ENCODE measurements at places on chromosomes 1 and 21.

GRCh38 chr1:209756615-209757445 is 977 bp downstream of the TRAF3IP3 start:
- no peak for DNase-seq

DNA sequence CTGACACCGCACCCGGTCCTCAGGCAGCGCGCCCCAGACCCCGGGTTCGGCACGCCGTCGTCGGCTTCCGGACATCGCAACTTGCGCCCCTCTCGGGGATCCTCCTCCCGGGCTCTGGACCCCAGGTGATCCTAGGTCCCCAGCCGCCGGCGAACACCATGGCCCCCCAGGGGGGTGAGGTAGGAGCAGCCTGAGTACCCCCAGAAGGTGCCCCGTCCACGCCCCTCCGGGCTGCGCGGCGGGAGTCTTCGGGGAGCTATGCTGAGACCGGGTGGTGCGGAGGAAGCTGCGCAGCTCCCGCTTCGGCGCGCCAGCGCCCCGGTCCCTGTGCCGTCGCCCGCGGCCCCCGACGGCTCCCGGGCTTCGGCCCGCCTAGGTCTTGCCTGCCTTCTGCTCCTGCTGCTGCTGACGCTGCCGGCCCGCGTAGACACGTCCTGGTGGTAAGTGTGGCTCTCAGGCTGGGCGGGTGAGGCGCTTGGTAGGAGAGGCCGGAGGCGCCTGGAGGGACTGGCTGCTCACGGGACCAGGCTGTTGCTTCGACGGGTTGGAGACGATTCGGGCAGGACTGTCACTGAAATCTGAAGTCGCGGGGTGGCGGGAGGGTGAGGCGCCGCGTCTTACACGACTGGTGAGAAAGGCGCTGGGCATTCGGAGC is 367 bp downstream of the WNT2B start:
- DNase-seq: no peak

GRCh38 chr1:187091666-187092065 is 262.9 kb downstream of the PLA2G4A start:
- DNase-seq: no peak

DNA sequence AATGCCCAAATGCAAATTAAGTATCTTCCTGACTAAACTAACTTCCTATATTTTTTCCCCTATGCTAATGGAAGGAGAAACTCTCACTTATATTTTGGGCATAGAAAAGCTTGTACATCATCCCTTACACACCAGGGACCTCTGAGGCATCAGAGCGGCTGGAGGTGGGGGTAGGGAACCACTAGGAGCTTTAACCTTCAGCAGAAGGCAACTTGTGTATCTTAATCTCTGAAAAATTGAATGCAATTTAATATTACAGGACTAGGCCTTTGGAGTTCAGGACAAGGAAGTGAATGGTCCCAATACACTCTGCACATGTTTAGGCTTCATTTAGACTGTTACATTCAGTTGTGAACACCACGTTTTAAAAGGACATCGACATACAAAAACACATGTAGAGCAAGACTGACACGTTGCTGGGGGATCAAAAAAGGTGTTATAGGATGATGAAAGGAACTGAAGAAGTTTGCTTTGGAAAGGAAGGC is 85.9 kb downstream of the NAV1 start:
- no peak for DNase-seq

DNA sequence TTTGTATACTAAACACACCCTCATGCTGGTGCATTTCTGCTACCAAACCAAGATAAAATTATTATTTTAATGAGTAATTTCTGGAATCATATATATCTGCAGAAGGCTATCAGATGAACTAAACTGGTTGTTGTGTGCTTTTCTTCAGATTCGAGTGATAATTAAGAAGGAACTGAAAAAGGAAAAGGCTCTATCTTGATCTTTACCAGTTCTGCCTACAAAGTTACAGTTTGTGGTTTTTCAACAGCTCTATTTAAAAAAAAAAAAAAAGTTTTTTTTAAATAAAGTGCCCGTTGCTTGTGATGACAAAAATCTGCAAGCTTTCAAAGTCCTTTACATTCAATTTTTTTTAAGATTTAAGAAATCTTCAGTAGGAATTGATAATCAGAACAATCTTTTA is 13.6 kb downstream of the DENND1B start:
- no peak for DNase-seq

GRCh38 chr1:92623187-92623778 is 136.6 kb upstream of the GFI1 start:
- DNase-seq: no peak

- no peak for DNase-seq
These were observed 1805.9 kb downstream of the NCAM2 start for GRCh38 chr21:22804151-22804550.

DNA sequence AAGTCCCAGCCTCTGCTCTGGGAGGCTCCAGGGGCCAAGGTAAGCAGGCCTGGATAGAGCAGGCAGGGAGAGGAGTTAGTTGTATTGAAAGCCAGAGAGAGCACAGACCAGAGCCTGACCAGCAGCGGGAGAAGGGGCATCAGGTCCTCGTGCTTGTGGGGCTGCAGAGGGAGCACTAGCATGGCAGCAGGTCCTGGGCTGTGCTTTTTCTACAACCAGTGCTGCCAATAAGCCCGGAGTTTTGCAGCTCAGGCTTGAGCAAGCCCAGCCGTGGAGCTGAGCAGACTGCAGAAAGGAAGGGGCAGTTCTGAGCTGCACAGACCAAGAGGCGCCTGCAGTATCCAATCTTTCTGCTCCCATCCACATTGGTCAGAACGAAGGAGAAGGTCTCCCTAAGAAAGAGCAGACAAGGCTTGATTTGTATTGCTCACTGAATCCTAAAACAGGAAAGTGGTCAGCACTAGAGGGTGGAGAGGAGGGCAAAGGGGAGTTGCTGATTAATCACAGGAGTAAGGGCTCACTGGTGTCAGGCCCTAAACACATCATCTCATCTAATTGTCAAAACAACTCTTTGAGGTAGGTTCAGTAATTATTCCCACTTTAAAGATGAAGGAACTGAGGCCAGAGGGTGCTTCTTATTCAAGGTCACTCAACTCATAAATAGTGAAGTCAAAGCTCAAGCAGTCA is 2.7 kb downstream of the DENND2D start:
- no peak for DNase-seq

GRCh38 chr1:203136409-203137042 is 9.0 kb downstream of the ADORA1 start:
- no peak for DNase-seq

DNA sequence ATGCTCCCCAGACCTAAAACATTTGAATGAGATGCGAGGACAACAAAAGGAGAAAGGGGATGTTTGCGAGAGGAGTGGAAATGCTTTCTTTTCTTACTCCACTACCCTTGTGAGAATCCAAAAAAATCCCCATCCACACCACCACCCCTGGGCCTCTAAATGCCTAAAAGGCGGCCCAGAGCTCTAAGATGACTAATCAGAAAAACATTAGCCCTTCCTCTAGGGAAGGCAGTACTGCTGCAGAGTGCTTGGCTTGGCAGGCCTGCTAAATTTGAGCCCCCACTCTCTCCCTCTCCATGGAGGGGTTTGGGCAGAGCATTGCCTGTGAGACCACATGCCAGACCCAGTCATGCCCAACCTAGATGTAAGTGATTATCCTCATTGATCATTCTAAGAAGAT is 347.9 kb downstream of the USH2A start:
- peak; percentile 20 for DNase-seq

- no peak for DNase-seq
These were observed 24.7 kb downstream of the TNFRSF9 start for GRCh38 chr1:7915826-7916500.

DNA sequence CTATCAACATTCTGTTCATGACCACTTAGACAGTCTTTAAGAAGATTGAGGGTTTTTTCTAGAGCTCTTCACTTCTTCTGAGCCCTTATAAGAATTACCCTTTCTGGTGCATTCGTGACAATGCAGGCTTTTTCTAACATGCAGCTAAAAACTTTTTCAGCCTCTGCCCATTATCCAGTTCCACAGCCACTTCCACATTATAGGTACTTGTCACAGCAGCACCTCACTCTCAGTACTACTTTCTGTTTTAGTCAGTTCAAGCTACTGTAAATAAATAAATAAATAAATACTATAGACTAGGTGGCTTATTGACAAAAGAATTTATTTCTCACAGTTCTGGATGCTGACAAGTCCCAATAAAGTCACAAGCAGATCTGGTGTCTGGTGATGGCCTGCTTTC is 284.4 kb upstream of the PKN2 start:
- no peak for DNase-seq

DNA sequence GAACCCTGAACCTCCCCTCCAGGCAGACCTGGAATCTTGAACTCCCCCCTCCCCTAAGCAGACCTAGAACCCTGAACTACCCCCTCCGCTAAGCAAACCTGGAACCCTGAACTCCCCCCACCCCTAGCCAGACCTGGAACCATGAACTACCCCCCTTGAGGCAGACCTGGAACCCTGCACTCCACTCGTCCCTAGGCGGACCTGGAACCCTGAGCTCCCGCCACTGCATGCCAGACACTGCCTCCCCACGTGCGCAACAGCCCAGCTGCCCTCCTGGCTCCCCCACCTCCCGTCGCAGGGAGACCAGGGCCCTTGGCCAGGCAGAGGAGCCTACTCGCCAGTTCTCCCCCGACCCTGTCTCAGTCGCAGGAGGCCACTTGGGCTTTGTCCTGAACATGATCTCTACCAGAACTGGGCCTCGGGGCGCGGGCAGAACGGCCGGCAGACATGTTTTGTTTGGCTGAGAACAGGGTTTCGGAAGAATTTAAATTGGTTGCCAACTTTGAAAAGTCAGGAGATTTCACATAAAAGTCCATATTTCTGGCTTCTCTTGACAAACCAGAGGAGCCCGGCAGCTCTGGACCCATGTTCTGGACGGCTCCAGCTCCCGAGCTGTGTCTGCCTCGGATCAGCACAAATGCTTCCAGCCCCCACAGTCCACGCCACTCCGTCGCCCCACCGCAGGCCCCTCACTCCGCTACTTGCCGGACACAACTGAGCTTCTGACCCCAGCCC is 9.2 kb upstream of the PLEKHG5 start:
- no peak for DNase-seq

DNA sequence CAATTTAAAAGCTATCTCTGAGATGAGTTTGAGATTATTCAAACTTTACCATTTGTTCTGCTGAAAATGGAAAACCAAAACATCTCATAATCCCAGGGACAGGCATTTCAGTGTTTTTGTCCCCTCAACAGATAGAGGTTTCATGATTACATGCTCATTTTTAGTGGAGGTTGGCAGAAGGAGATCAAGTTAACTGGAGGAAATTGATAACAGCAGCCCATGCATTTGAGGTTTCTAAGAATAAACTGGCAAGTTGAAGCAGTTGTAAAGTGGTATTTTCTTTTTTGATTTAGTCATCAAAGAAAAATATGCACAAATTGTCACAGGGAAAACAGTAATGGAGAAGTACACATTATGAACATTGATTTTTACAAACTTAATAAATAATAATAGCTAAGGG is 205.8 kb downstream of the PLA2G4A start:
- no peak for DNase-seq

- DNase-seq: no peak
These were observed 773 bp upstream of the DDX59 start for GRCh38 chr1:200670242-200671118.

DNA sequence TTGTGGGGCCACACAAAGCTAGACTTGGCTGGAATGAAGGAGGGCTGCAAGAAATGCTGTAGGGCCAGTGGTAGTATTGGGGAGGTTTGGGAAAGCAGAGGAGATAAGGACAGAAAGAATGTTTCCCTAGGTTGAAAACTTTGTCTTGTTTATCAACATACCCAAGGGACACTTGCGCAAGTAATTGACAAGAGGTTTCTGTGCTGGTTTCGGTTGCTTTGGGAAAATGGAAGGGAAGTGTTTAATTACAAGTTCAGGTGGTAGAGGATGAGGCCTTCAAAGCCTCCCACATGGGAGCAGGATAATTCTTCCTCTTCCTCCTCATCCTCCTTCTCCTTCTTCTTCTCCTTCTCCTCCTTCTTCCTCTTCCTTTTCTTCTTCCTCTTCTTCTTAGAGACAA is 182.1 kb upstream of the LMO4 start:
- no peak for DNase-seq

GRCh38 chr1:48790397-48790796 is 13.7 kb upstream of the BEND5 start:
- no peak for DNase-seq

DNA sequence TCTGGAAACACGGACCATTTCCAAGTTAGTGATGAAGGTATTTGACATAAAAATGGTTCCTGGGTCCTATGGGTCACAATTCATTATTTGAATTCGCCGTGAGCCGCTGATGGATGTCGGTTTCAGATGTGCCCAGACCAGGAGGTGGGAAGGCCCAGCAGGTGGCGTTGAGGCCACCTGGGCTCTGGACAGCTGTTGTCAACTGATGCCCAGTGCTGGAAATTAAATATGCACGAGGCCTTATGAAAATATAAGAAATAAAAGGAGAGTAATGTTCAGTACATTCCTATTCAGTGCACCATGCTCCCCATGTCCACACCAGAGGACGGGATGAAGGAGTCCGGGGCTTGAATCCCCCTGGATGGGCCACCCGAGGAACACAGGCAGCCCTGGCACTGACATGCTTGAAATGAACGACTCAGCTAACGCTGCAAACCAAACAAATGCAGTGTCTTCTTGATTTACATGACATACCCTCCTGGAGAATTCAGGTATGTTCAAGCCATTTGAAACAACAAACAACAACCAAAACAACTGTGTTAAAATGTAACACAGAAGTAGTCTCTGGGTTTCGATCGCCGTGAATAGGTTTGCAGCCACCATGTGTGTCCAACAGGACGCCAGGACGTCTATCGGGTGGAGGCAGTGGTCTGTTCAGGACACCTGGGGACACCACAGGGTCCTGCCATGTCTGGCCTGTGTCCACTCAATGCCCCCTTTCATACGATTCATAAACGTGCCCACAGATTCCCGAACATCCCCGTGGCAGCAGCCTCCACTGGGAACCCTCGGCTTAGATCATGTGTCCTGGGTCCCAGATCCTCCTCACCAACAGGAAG is 6.1 kb downstream of the TFF3 start:
- DNase-seq: no peak

- DNase-seq: no peak
These were observed 554.6 kb downstream of the PLA2G4A start for GRCh38 chr1:187383366-187383765.

DNA sequence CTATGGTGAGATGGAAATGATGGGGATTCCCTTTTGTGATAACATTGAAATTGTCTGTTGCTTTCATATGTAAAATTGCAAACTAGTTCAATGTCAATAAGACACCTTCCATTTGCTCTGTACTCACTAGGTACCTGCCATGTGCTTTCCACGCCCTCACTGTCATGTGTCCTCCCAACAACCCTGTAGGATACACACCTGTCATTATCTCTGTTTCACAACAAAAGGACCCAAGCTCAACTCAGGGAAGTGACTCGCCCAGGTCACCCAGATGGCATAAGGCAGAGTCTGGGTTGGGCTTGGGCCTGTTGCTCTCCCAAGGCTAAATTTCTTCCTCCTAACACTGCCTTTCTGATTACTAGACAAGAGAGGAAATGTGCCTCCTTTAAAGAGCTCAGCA is 45.3 kb upstream of the MCOLN3 start:
- DNase-seq: no peak

DNA sequence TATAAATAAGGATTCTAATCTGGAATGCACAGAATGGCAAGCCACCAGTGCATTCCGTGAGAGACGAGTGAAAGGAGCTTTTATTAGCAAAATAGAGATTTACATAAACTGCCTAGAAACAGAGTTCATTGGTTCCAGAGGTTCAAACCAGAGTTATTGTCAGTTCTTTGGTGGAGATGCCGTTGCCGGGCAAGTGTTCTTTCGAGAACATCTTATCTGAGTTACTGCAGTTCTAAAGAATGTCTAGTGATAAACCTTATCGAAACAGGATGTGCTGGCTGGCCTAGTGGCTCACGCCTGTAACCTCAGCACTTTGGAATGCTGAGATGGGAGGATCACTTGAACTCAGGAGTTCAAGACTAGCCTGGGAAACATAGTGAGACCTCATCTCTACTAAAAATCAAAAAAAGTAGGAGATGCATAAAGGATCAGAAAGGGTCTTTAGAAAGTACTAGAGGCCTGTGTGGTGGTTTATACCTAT is 19.9 kb upstream of the EVI5 start:
- peak; percentile 91 for DNase-seq

Data from HS-5 (cell line).